ENCODE measurements at places on chromosomes 5 and 9.

- no peak for DNase-seq
Measured at GRCh38 chr9:90991953-90992352, 190.3 kb downstream of the SYK start.

DNA sequence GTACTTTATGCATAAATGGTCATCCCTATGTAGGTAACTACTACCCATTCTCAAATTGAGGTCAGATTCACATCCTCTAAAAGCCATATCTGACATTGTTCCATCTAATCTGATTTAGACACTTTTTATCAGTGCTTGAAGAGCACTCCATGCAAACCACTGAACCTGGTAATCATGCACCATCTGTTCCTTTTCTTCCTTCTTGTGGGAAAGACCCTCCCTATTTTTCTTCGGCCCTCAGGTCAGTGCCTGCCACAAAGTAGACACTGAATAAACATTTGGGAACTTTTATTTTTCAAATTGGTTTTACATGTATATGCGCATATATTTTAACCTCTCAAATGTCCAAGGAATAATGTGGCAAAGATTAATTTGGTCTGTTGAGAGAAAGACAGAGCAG, 26.0 kb upstream of the PDE4D start:
- DNase-seq: no peak

- no peak for DNase-seq
Measured at GRCh38 chr5:110096419-110096818, 406.7 kb downstream of the MAN2A1 start.

DNA sequence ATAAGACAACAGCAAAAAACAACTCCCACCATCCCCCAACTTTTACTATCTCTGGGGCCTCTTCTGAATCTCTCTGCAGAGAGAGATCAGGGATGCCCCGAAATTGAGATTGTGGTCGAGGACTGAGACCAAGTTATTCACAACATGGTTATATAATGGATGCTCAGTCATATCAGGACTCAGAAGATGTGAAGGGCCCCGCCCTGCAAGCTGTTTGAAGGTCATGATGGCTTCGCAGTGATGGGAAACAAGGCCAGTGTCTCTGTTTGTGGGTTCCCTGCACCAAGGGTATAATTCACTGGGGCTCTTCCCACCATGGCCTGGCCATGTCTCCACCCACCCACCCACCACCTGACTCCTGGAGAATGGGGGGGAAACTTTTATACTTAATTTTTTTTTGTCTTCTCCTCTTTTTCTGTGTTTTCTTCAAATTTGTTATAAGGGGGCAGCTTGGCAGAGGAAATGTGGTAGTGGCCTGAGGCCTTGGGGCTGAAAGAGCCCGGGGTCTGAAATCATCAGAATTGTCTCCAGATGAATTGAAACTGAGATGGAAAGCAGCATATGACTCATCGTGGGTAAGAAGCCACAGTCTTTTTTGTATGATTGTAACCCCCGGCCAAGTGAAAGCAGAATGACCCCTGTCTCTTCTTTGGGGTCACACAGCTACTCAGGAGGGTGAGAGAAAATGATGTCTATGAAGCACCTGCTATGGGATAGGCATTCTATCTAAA, 15.0 kb upstream of the TEX48 start:
- DNase-seq: peak; percentile 84

DNA sequence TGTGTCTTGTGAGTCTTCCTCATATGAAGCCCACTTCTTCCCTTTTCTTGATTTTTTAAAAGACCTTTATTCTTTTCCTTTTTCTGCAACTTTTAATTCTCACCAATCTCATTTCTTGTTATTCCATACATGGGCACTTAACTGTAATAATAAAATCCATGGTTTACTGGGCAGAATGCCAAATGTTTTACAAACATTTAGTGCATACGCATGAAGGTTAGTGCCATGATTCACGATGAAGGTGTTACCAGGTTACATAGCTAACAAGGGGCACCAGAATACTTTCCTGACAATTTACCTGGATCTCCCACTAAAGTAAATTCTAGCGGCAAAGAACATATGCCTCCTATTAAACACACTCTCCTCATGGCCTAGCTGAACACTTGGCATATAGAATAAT, 28.5 kb downstream of the MAN2A1 start:
- no peak for DNase-seq

- DNase-seq: peak; percentile 39
Measured at GRCh38 chr5:172870291-172870714, 36.3 kb downstream of the ERGIC1 start.
